ENCODE measurements at places on chromosomes 7 and 10.

DNA sequence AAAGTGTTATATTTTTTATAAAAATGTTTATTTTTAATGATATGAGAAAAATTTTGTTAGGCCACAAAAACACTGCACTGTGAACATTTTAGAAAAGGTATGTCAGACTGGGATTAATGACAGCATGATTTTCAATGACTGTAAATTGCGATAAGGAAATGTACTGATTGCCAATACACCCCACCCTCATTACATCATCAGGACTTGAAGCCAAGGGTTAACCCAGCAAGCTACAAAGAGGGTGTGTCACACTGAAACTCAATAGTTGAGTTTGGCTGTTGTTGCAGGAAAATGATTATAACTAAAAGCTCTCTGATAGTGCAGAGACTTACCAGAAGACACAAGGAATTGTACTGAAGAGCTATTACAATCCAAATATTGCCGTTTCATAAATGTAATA is 64.8 kb upstream of the CAPZA2 start:
- no peak for DNase-seq

- DNase-seq: no peak
Observed at GRCh38 chr10:125859128-125859817, 21.8 kb downstream of the DHX32 start.

- DNase-seq: no peak
Observed at GRCh38 chr10:121080281-121080891, 229.2 kb downstream of the WDR11 start.

GRCh38 chr7:13920053-13920697 is 69.3 kb downstream of the ETV1 start:
- DNase-seq: no peak

DNA sequence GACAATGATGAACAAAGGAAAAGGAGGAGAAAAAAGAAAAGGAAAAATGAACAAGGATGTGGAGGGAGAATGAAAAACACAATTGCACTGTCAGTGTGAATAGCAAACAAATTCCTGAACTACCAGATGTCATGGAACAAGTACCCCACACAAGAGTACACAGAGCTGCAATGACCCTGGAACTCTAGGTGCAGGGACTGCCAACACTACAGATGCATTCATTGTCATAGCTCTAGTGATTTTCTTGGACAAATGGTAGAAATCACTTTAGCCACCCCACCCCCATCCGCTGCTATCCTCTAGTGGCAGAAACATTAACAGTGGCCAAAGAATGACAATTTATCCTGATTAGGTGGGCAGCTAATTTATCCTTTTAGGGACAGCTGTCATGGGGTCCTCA is 3.1 kb downstream of the RNF133 start:
- no peak for DNase-seq

DNA sequence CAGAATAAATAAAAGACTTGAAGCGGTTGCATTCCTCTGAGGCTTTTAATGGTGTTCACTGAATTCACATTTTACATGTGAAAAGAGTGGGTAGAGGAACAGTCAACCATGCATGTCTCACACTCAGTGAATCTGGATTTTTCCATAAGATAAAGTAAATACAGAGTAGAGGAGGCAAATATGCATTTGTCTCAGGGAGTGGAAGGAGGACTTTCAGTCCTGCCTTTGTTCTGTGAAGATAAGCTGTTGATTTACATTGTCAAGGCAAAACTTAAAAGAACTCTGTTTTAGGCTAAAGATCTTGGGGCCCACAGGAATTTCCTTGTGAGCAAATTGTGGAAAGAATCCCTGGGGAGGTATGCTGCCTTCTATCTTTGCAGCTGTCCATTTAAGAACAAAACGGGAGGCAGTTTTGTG is 825.3 kb upstream of the MBL2 start:
- DNase-seq: no peak

GRCh38 chr7:99004781-99005500 is 126.6 kb downstream of the TRRAP start:
- DNase-seq: no peak

Data from activated CD4-positive, alpha-beta T cell treated with anti-CD3 and anti-CD28 coated beads, Interleukin-2, amount 50 U/mL, for 4 hours (primary cell).